ENCODE measurements at places on chromosomes 5 and 9.

- DNase-seq, result no peak
Observed at GRCh38 chr5:89128906-89129625, 246.1 kb upstream of the MEF2C start.

DNA sequence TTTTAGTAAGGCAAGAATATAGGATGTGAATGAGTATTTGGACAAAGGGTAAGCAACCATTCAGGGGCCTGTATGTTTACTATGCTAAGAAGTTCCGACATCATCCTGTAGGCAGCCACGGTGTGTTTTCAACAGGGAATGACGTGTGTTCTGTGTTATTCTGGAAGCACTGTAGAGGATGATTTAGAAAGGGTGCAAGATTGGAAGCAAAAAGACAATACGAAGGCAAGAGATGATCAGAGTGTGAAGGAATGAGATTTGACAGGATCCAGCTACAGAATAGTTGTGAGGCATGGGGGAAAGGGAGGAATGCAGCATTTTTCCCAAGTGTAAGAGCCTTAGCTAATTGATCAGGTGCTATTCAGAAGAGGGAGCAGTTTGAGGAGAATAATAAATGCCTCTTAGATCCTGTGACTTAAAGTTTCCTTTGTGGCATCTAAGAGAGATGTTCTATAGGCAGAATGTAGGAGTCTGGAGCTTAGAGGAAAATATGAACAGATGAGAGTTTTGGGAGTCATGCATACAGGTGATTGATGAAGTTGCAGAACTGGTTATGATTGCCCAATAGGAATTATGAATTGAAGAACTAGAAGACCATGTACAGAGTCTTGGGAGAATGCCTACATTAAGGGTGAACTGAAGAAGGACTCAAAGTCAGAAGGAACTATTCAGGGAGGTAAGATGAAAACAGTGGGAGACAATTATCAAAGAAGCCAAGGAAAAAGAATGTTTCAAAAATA lies 2.5 kb downstream of the SMC5 start:
- no peak for DNase-seq

DNA sequence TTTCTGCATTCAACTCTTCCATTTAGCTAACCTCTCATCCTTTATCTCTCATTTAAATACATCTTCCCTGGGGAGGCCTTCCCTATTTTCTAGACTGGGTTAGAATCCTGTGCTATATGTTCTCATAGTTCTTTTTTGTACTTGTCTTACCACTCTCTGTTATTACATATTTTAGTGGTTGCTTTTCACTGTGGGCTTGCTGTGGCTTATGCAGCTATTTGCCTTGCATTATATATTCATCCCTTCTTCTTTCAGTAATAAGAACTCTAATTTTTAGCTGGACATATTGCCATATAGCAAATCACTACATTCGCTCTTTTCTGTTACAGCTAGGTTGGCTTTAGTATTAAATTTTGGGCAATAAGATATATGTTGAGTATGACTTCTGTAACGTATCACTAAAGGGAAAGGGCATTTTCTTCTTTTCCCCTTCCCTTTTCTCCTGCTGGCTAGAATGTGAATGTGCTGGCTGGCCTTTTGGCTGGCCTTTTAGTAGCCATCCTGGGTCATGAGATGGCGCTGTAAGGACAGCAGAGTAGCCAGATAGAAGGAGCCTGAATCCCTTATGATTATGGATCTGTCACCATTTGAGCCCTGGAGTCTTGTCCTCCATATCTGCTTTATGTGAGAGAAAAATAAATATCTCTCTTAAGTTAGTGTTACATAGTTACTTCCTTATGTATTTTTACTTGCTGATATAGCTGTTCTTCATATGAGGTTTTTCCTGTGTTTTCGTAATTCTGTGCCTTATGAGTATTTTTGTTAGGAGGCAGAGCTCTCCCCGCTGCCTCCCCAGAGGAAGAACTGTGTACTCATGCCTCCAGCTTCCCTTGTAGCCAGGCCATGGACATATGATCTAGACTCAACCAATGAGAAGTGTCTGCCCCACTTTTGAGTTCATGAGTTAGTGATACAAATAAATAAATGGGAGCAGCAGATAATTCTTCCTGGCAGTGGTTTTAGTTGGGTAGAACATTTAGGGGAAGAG lies 65.8 kb downstream of the NDUFAF2 start:
- DNase-seq, result no peak

GRCh38 chr5:55333017-55333416 lies 25.2 kb downstream of the MTREX start:
- DNase-seq, result no peak

DNA sequence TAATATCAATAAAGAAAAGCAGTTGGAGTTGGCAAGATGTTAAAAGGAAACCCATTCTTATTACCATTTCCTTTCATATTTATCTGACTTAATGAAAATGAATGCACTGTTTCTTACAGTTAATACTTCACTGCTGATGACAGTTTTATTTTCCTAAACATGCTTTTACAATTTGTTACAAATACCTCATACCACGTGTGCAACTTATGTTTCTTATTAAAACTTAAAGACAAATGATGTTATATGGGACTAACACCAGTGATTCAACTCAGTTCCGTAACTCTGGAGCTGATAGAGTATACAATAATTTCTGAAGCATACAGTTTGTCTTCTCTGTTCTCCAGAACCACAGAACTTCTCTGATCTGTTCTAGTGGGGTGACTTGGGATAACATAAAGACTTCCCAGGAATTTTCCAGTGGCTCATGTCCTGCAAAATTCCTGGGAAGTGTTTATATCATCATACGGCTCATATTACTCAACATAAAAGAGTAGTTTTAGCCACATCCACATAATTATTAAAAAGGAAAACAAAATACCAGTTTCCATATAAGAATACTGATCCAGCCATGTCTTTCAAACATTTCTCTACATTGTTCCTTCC lies 1259.0 kb upstream of the C9orf72 start:
- no peak for DNase-seq

GRCh38 chr5:102737805-102738469 lies 17.2 kb upstream of the PAM start:
- DNase-seq, result no peak

DNA sequence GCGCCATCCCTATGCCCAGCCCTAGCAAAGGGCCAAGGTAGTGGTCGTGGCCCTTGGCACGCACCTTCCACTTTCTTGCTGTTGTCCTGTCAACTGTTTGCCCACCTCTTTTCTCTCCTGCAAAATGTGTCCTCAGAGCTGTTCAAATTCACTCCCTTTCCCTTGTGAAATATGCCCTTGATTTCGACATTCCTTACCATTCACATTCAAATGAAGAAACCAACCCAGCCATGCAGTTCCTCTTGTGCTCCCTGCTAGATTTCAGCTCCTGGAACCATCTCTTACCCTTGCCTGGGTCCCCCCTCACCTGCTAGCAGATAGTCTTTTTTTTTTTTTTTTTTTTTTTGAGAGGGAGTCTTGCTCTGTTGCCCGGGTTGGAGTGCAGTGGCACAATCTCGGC lies 19.6 kb upstream of the HRH2 start:
- no peak for DNase-seq

- no peak for DNase-seq
Observed at GRCh38 chr5:111685969-111686368, 71.0 kb downstream of the NREP start.

- DNase-seq, result no peak
Observed at GRCh38 chr5:144403058-144403457, 232.4 kb downstream of the KCTD16 start.

- no peak for DNase-seq
Observed at GRCh38 chr5:23136958-23137357, 283.8 kb upstream of the CDH12 start.

DNA sequence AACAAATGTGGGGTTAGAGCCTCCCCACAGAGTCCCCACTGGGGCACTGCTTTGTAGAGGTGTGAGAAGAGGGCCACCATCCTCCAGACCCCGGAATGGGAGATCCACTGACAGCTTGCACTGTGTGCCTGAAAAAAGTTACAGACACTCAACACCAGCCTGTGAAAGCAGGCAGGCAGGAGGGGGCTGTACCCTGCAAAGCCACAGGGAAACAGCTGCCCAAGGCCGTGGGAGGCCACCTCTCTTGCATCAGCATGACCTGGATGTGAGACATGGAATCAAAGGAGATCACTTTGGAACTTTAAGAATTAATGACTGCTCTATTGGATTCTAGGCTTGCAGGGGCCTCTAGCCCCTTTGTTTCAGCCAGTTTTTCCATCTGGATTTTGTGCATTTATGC lies 782.3 kb downstream of the BRINP1 start:
- no peak for DNase-seq

- no peak for DNase-seq
Observed at GRCh38 chr5:106691701-106692100, 979.0 kb downstream of the EFNA5 start.

DNA sequence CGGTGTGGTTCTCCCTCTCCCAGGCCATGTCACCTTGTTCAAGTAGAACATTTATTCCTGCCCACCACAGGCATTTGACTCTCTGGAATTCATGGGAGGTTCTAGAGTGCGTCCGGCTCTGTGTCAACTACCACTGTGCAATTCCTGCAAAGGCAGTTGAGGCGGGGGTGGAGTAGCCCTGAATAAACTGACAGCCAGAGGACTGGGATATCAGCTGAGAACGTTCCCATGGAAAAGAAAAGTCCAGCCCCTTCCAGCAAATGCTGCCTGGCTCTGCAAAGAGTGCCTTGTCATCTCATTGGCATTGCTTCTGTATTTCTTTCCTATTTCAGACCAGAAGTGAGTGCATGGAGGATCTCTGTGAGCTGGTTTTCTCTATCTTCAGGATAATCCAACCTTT lies 18.9 kb upstream of the MEGF9 start:
- DNase-seq, result no peak

- DNase-seq, result no peak
Observed at GRCh38 chr9:34993502-34994259, 4.1 kb downstream of the DNAJB5 start.

- no peak for DNase-seq
Observed at GRCh38 chr9:22084336-22085035, 75.4 kb upstream of the CDKN2B start.

- no peak for DNase-seq
Observed at GRCh38 chr9:78189461-78189860, 46.4 kb upstream of the CEP78 start.

DNA sequence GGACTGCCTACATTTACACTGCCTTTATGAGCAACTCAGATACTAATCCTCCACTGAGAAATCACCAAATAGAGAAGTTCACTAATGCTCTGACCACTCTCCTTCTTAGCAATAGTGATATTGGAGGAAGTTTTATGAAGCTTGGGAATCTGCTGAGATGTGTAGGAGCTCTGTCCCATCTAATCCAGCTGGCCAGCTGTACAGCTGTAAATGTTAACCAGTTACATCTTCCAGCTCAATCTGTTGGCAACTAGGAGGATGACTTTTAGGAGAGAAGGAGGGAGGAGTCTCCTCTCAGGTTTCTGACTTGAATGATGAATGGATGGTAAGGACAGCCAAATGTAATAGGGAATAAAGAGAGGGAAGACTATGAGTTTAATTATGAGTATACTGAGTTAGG lies 36.3 kb upstream of the LRRC19 start:
- DNase-seq, result no peak

- DNase-seq, result no peak
Observed at GRCh38 chr9:89519366-89519805, 21.5 kb upstream of the SEMA4D start.

DNA sequence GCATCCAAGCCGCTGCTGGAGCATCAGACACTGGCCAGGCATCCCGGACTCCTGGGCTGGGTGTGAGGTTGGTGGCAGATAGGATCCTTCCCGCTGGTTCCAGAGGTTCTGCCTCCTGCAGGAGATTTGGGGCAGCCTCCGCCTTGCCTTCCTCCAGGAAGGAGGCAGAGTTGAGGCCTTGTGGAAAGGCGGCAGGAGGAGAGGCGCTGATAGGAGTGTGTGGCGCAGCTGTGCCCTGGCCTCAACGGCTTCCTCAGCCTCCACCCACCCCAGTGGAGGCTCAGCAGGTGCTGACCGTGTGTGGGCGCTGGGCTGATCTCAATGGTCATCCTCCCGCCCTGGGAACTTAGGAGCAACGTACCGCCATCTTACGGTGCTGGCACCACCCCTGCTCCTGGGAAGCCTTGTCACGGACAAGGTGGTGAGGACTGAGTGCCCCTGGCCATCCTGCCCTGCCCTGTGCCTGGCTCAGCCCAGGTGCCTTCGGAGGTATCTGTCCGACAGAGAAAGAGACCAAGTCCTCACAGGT lies 10.2 kb downstream of the NCS1 start:
- no peak for DNase-seq

DNA sequence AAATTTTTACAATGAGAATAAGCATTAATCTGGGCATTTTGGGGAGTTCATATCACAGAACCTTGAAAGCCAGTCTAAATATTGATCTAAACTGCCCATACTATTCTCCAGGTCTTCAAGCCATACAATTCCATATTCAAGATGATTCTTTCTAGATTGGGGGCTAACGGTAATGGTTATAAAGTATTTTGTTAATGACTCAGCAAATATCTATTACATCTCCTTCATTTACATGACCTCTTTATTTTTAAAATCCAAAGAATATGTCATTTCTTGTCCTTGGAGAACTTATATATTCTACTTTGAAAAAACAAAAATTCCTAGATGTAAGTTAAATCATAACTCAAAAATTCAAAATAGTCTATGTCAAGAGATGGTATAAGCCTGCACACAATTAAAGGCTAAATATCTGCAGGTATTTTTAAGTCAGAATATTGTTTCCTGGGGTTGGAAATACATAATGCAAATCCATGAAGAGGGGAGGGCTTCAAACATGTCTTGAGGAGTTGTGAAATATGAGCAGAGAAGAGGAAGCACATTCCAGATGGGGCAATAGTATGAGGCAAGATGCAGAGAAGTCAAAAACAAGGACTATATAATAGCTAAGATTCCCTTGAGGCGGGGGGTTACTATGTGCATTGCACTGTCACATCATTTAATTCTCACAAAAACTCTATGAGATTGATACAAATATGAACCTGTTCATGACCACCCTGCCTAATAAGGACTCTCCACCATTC lies 526.4 kb downstream of the NR2F1-AS1 start:
- no peak for DNase-seq

DNA sequence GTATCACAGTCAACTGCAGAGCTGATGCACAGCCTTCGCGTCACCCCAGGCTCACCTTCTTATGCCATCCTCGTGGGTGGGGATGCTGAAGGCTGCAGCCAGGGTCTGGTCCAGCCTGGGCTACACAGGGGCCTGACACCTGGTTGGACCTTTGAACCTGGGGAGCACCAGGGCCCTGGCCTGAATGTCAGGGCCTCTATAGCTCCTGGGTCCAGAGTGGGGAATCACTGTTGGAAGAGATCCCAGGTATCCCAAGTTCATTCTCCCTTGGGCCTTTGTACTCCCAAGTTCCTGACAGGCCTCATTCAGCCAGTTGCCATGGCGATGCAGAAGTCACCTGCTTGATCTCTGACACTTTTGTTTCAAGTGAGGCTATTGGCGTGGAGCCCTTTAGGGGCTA lies 43.8 kb downstream of the ZNF618 start:
- no peak for DNase-seq

DNA sequence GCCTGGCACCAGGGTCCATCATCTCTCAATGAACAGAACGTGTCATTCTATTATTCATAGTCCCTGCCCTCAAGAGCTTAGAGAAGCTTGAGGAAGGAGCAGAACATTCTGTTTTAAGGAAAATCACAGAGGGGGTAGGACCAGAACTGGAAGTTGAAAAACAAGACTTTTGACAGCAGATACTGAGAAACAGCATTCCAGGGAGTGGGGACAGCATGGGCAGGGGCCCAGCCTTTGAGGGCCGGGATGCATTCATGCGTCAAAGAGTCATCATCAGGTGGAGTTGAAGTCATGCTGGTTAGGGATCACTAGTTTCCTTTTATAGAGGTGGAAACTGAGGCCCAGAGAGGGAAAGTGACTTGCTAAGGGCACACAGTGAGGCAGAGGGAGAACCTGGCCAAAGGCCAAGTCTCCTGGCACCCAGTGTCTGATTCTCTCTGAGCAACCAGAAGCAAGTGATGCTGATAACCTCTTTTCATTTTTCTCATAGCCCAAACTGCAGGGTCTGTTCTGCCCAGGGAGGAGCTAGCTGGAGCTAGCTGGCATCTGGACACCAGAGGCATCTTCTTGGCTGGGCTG lies 41.5 kb upstream of the STXBP1 start:
- DNase-seq, result no peak
